ENCODE measurements at places on chromosomes 3 and 15.

- no peak for DNase-seq
Observed at GRCh38 chr3:179769411-179770247, 116.8 kb downstream of the USP13 start.

GRCh38 chr15:42974202-42974862, 53.8 kb upstream of the TTBK2 start:
- no peak for DNase-seq

DNA sequence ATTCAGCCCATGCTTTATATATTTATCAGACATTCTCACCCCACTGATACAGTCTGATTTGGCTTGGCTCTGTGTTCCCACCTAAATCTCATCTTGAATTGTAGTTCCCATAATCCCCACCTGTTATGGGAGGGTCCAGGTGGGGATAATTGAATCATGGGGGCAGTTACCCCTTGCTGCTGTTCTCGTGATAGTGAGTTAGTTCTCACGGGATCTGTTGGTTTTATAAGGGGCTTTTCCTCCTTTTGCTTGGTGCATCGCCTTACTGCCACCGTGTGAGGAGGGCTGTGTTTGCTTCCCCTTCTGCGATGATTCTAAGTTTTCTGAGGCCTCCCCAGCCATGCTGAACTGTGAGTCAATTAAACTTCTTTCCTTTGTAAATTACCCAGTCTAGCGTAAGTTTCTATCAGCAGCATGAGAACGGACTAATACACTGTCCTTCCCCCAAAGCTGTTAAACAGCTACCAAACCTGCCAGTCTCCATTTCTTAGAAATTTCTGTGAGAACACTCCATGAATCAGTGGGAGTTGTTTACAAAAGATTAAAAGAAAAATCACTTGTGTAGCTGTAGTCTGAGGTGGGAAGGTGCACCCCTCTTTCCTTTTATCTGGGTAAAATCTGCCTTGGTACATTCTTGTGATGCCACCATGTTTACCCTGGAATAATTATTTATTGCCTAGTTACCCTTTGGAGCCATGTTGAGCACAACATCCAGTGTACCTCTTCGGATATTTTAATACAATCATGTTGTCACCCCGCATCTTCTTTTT, 160.5 kb downstream of the THSD4 start:
- DNase-seq: no peak

GRCh38 chr15:92059036-92059970, 205.8 kb downstream of the SLCO3A1 start:
- no peak for DNase-seq

DNA sequence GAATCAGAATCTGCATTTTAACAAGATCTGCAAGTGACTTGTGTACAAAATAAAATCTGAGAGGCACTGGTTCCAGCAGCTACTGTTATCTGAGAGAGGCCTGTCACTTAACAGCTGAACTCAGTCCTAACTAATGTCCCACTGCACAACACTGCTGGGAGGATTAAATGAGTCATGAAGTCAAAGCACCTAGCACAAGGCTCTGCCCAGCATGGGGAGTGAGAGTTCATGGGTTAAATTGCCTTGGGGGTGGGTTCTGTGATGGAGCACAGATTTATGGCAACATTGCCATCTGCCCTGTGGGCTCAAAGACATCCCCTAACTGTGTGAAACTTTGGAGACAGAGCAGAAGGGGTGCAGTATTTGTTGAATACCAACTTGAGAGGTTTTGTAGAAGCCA, 250.9 kb downstream of the PLCL2 start:
- no peak for DNase-seq

GRCh38 chr15:77733579-77734300, 101.0 kb upstream of the LINGO1 start:
- no peak for DNase-seq
